ENCODE measurements at places on chromosomes 2 and 18.

DNA sequence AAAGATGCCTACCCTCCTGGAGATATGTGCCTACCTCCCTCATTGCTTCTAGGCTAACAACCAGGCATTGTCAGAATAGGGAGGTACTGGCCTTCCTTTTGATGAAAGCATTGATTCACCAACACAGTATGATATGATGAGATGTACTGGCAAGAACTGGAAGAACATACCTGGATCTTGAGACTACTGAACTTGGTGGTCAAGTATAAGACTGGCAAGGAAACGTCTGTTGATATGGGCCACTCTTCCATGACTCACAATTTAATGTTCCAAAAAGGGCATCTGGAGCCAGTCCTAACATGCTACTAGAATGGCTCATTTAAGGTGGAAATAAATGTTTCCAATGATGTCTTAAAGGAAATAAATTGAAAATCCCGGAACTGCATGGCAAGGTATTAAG, 18.1 kb downstream of the DTNB start:
- DNase-seq, result no peak

DNA sequence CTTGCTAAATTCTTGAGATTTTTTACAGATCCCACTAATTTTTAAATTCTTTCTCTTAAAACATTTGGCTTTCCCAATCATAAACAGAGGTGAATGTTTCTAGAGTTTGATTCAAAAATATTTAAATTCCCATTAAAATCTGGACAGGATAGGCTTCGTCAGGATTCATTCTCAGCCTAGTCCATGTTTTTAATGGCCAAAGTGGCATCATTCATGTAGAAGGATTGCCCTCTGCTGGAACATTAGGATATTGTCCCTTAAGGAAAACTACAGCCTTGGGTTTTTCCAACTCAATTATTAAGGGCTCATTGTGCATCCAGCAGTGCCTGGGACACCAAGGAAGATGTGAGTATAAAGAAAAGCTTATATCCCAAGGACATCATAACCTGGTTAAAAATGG, 71.7 kb downstream of the TPGS2 start:
- DNase-seq, result no peak

DNA sequence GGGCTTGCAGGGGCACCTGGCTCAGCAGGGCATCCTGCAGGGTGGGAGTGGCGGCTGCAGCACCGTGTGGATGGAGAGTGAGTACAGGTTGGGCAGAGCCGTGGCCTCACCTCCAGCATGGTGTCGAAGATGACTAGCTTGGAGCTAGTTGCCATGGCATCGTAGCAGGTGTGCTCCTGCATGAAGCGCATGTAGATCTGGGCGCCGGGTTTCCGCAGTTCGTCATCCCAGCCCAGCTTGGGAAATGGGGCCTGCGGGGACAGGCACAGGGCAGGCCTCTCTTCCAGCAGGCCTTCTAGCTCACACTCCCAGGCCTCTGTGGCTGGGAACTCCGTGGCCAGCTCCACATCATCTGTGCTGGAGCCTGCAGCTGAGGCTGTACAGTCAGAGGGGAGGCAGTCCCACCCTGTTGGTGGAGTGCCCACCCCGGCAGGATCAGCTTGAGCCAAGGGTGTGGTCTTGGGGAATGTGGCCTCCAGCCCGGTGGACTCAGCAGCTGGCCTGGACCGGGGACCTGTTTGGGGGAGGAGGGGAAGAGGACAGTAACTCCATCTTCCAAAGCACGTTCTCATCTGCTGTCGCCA, 1.6 kb downstream of the PRKAG3 start:
- DNase-seq, result no peak

DNA sequence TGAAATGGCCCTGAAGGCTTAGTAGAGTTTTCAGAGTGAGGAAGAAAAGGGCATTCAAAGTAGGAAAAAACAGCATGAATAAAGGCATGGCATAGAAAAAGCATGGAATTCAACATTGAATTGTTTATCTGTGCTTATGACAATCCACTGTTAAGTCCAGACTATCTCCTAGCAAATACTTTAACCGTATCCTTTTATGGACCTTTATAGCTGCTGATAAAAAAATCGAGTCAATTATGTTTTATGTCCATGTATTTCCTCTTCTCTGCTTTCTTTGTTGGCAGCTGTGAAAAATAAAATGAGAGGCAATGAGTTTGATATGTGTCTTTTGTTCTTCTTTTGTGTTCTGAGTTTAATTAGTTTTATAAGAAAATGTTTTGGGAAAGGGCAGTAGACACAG, 70.4 kb downstream of the TDRD15 start:
- DNase-seq, result no peak

DNA sequence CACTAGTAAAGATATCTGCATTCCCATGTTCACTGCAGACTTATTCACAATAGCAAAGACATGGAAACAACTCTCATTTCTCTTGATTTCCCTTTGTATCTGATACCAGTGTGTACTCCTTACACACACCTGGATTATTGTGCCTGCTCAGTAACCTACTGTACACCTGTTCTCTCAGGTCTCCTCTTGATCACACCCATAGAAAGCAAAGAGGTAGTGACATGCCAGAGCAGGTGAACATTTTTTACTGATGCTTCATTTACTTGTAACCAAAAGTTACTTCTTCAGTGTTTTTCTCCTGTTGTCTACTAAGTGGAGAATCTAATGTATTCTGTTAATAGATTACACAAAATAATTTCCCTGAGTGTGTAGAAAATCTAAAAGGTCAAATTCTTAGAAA, 46.8 kb downstream of the CDH19 start:
- no peak for DNase-seq

GRCh38 chr2:160347269-160347863, 146.2 kb downstream of the RBMS1 start:
- DNase-seq, result no peak

GRCh38 chr2:101175991-101176390, 24.8 kb upstream of the TBC1D8 start:
- no peak for DNase-seq

DNA sequence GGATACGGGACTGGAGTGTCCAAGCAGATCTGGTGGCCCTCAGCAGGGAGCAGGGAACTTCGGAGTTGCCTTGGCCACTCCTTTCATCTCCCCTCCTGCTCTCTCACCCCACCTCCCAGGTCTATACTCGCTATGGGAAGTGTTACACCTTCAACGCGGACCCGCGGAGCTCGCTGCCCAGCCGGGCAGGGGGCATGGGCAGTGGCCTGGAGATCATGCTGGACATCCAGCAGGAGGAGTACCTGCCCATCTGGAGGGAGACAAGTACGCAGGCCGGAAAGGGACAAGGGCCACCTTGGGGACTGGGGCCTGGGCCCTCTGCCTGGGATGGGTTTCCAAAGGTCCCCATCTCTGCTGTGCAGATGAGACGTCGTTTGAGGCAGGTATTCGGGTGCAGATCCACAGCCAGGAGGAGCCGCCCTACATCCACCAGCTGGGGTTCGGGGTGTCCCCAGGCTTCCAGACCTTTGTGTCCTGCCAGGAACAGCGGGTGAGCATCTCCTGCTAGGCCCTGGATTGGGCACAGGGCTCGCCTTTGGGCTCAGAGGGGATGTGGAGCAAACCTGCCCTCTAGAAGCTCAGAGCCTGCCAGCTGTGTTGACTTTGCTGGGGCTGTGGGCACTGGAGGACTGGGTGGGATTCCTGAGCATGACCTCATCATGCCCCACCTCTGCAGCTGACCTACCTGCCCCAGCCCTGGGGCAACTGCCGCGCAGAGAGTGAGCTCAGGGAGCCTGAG, 11.8 kb downstream of the CHPF start:
- no peak for DNase-seq

DNA sequence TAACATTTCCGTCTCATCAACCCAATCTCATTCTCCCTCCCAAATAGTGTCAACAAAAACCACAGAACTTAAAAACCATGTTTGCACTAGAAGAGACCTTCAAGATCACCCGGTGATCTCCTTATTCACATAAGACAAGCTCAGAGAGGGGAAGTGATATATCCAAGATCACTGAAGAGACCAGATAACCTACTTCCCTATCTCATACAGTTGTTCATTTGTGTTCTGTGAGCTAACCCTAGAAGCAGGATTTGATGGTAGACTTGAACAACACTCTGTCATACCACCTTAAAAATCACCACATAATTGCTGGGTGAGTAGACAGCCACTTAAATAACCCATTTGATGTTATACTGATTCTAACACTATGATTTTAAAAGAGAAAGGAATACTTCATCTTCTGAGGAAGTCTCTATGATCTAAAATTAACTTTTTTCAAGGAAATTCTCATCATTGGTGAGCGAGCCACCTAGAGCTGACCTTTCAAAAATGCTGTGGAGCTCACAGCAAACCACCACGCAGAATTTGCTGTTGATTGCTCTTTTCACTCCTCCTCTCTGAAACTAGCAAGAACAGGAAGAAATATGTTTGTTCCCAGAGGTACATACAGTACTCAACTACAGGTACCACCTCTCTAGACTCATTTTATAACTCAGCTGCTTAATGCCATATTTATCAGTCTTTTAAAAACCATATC, 15.1 kb downstream of the AAK1 start:
- no peak for DNase-seq

- no peak for DNase-seq
Observed at GRCh38 chr2:237355701-237356100, 58.3 kb downstream of the COL6A3 start.

DNA sequence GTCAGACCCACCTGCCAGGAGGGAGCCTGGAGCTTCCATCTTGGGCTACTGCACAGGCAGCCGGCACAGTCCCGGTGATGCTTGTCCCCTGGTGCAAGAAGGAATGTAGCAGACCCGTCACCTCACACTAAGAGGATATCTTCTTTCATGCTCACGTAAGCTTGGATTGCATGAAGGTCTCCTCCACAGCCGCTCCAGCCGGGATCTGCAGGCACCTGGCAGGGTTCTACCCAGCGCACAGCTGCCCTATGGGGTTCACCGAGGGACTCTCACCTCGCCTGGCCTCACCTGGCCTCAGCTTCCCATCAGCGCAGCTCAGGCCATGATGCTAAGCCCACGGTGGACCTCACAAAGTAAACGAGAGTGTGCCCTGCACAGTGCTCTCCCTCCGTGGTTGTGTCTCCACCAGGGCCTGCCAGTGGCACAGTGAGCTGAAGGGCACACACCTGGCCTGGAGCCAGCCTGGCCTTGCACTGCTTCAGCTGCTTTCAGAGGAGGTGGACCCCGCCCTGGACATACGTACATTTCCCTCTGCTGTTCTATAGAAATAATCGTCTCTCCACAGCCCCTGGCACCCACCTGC, 239.1 kb downstream of the SEPTIN10 start:
- no peak for DNase-seq

DNA sequence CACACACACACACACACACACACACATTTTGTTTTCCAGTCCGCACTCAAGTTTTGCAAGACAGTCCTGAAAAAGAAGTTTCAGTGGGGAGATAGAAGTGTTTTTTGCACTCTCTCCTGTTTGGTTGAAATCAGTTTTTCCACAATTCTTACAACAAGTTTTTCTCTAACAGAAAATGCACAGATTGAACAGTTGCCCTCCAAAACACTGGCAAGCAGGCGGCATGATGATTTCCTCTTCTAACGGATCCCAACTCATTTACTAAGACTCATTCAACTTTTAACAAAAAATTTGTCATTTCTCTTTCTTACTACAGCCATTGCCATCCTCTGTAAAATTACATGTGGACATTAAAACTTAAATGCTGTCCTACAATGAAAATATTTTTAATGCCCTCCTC, 117.6 kb upstream of the DTNA start:
- DNase-seq, result no peak

- DNase-seq, result no peak
Observed at GRCh38 chr18:34521040-34521439, 189.1 kb upstream of the DTNA start.

DNA sequence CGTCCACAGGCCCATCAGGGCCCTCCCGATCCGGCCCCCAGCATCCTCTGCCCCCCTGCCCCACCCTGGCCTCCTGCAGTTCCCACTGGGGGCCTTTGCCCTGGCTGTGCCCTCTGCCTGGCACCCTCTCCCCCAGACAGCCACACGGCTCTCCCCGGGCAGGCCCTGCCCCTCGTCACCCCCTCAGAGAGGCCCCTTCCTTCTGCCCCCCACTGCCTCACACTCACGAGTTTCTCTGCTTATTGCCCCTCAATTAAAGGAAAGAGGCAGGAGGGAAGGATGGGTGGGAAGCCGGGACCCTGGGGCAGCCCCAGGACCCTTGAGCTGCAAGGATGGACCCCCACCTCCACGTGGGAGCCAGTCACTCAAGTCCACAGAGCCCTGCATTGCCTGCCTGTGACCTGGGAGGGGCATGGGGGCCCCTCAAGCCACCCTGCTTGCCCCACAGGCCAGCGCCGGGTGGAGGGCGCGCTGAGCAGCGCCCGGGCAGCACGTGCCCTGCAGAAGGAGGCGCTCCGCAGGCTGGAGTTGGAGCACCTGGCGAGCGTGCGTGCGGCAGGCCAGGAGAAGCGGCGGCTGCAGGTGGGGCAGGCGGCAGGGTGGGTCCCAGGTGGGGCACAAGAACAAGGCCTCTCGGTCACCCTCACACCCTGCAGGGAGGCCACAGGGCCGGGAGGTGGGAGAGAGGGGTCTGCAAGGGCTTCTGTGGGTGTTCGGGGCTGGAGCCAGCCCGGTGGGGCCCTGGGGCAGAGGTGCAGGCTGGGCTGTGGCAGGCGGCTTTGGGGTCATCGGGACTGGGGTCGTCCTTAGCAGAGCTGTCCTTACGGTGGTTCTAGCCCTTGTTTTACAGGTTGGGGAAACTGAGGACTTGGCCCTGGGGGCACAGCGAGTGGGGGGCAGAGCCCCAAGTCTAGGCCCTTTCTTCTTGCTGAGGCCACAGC, 30.5 kb upstream of the SNED1 start:
- no peak for DNase-seq

- no peak for DNase-seq
Observed at GRCh38 chr2:165197346-165197745, 6.5 kb downstream of the SCN3A start.

DNA sequence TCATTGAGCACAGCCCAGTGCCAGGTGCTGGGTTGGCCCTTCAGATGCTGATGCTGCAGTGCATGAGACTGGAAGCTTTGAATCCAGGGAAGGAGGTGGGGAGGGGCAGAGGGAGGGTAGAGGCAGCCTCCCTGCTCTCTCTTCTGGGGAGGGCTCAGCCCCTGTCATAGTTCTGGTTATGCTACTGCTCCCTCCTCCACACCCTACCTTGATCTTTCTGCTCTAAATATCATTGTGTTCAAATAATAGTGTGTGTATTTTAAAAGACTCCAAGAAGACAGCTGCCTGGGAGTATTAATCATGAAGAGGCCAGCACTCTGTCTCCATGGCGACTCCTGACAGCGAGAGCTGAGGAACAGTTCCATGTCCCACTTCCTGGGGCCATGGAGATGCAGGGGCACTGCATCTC, 3.8 kb upstream of the EGR4 start:
- DNase-seq, result no peak
